Gastroesophageal sphincter (tissue), 4 donors: ENCODE measurements at places on chromosomes 2 and 18. TPM values are rescaled to one million over a fixed set of nuclear protein-coding genes. Genes with fewer than 3 reads are reported as not detected.

The SH3RF3 gene
- total RNA-seq, result 15.6 TPM

The SGO2 gene
- total RNA-seq, result 1.8 TPM

The REG3A gene
- total RNA-seq, result not detected

- peak overlapping the region; percentile 93 for H3K27ac ChIP-seq
- H3K36me3 ChIP-seq, result no peaks in the 10 kb centered on the region
- ATAC-seq, result peak; percentile 18
- peak overlapping the region; percentile 28 for H3K4me3 ChIP-seq
- H3K4me1 ChIP-seq, result peaks cover 94% of the 10 kb centered on the region
Measured at GRCh38 chr2:218284106-218284811, 8.0 kb downstream of the TMBIM1 start.

- H3K27me3 ChIP-seq, result no peaks in the 10 kb centered on the region
- no peak overlapping the region for H3K4me3 ChIP-seq
- no peak overlapping the region for H3K27ac ChIP-seq
- H3K4me1 ChIP-seq, result no peaks in the 10 kb centered on the region
Measured at GRCh38 chr2:160652236-160652635, 158.6 kb upstream of the RBMS1 start.
